ENCODE measurements at places on chromosomes 3 and 15.
A peak's percentile ranks its signal among the peaks of the same experiment; 100 is the strongest.

DNA sequence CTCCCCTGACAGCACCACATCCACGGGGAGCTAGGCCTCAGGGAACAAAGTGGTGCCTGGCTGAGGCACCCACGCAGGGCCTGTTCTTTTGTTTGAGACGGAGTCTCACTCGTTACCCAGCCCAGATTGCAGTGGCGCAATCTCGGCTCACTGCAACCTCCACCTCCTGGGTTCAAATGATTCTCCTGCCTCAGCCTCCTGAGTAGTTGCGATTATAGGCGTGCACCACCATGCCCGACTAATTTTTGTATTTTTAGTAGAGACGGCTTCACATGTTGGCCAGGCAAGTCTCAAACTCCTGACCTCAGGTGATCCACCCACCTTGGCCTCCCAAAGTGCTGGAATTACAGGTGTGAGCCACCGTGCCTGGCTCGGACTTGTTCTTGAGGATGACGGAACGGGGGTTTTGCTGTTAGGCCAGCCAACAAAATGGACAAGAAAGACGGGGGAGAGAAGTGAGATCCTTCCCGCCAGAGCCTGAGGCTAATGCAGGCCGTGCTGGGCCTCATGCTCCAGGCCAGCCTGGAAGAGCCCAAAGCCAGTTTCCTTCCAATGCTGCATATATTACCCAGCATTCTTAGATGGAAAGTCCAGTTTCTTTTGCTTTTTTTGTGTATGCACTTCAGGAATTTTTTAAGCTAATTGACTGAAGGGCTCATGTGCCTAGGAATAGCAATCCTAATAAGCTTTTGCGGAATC, 28.1 kb upstream of the FURIN start:
- no peak for DNase-seq

- DNase-seq: no peak
These were observed 14.7 kb upstream of the CPNE9 start for GRCh38 chr3:9688961-9689360.

GRCh38 chr3:150783920-150784746, 21.2 kb upstream of the SIAH2 start:
- no peak for DNase-seq

DNA sequence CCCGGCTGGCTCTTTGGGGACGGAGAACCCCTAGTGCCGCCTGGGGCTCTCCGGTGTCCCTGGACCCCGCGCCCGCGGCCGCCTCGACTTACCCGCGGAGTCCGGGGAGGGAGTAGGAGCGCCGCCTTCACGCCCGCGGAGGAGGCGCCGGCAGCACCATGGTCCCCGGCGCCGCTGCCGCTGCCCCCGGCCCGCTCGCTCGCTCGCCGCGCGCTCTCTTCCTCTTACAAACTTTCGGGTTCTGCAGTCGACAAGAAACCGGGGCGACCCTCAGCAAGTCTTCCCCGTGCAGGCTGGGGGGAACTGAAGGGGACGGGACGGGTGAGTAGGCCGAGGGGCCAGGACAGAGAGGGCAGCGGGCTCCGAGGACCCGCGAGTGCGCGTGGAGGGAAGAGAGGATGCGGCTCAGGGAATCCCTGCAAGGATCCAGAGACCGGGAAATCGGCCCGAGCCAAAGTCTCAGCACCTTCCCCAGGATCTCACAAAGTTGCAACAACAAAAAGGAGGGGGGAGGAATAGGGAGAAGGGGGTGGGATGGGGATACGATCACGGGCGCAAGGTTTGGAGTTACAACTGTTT, 2.0 kb downstream of the FOXP1 start:
- no peak for DNase-seq

DNA sequence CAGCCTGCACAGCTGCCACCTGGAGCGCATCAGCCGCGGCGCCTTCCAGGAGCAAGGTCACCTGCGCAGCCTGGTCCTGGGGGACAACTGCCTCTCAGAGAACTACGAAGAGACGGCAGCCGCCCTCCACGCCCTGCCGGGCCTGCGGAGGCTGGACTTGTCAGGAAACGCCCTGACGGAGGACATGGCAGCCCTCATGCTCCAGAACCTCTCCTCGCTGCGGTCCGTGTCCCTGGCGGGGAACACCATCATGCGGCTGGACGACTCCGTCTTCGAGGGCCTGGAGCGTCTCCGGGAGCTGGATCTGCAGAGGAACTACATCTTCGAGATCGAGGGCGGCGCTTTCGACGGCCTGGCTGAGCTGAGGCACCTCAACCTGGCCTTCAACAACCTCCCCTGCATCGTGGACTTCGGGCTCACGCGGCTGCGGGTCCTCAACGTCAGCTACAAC, 20.4 kb downstream of the NRROS start:
- no peak for DNase-seq

DNA sequence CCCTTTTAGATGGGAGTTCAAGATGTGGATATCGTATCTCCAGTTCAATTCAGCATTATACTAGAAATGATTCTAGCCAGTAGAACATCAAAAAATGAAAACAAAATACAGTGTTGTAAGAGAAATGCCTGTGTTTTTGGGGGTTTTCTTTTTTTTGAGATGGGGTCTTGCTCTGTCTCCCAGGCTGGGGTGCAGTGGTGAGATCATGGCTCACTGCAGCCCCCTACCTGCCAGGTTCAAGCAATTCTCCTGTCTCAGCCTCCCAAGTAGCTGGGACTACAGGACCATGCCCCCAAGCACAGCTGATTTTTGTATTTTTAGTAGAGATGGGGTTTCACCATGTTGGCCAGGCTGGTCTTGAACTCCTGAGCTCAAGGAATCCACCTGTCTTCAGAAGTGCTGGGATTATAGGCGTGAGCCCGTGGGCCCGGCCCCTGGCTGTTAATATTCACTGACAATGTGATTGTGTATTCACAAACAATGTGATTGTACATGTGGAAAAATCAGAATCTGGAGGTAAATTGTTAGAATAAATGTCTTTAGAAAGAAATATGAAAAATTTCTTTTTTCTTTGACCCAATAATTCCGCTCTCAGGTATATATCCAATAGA, 59.0 kb downstream of the ARIH1 start:
- no peak for DNase-seq

DNA sequence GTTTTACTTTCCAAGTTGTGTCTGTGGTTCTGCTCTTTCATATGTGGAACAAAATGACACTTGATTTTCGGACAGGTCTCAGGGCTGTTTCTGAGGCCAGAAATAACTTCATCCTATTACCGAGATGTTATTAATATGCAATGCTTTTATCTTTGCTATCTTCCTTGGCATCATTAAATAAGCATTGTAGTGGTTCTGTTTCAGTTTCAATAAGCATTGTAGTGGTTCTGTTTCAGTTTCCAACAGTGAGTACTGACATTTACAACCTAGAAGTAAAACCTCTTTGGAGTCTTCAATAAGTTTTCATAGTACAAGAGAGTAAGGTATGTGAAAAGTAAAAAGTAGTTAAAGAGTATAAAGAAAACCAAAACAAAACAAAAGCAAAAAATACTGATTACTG, 746.2 kb downstream of the GRM7 start:
- no peak for DNase-seq

DNA sequence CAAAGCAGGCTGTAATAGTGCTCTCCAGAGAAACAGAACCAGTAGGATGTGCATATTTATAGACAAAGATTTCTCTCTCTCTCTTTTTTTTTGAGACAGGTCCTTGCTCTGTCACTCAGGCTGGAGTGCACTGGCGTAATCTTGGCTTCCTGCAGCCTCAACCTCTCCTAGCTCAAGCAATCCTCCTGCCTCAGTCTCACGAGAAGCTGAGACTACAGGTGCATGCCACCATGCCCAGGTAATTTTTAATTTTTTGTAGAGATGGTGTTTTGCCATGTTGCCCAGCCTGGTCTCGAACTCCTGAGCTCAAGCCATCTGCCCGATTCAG, 67.1 kb upstream of the CHD2 start:
- no peak for DNase-seq

DNA sequence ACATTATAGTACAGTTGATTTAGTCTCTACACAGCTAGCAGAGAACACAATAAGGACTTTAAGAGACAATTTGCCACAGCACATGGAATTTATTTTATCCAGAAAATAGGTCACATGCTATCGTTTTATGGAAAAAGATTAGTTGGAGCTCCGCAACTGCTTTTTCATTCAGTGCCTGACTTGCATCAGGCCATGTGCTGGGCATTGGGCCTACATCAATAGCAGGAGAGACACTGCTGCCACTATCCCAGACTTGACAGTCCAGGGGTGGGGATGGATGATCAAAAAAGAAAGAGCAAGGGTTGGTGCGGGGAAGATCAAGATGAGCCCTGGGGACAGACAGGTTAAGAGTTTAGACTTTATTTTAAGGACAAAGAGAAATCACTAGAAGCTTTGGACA, 75.2 kb upstream of the C3orf80 start:
- DNase-seq: no peak

GRCh38 chr3:57112206-57112605, 51.7 kb downstream of the SPATA12 start:
- DNase-seq: no peak

GRCh38 chr3:39668420-39668819, 141.0 kb upstream of the MYRIP start:
- DNase-seq: peak; percentile 47

DNA sequence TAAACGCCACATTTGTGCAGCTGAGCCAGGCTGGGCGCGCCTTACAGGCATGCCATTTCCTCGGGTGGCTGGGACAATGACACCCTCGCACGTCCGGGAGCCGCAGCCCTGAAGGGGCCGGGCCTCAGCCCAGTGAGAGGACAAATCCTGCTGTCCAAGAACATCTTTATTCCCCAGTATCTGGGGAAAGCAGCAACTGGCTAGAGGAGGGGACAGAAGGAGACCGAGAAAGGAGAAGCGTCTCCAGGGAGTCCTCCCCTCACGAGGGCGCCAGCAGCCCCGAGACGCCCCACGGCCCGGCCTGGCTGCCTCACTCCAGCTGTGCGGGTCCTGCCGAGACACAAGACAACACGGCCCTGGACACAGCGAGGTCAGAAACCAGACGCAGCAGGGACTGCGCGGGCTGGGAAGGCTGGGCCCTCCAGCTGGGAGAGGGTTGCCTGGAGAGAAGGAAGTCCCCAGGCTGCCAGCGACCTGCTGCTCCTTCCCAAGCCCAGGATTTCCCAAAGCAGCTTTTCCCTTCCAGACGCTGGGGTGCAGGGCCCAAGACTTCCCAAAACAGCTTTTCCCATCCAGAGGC, 130.2 kb downstream of the CHSY1 start:
- peak; percentile 18 for DNase-seq

DNA sequence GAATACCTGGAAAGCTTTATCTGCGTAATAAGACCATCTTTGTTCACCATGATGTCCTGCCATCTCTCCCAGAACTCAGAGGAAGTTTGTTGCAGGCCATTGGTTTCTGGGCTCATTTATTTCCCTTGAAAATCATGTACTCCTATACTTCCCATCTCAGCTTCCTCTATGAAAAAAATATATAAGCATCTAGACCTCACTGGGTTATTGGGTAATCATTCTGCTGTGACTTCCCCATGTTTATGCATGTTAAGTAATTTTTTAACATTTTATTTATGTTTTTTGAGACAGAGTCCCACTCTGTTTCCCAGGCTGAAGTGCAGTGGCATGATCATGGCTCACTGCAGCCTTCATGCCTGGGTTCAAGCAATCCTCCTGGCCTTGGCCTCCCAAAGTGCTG, 184.5 kb downstream of the ZPLD1 start:
- no peak for DNase-seq

GRCh38 chr15:26096581-26096980, 233.5 kb upstream of the ATP10A start:
- no peak for DNase-seq

GRCh38 chr3:113898892-113899291, 48.9 kb upstream of the ZDHHC23 start:
- DNase-seq: no peak

GRCh38 chr3:82093641-82094040, 332.2 kb upstream of the GBE1 start:
- no peak for DNase-seq

- DNase-seq: no peak
These were observed 187.6 kb downstream of the EBLN2 start for GRCh38 chr3:73249047-73249446.

- peak; percentile 60 for DNase-seq
These were observed 1.6 kb downstream of the SPRED1 start for GRCh38 chr15:38254051-38254883.

DNA sequence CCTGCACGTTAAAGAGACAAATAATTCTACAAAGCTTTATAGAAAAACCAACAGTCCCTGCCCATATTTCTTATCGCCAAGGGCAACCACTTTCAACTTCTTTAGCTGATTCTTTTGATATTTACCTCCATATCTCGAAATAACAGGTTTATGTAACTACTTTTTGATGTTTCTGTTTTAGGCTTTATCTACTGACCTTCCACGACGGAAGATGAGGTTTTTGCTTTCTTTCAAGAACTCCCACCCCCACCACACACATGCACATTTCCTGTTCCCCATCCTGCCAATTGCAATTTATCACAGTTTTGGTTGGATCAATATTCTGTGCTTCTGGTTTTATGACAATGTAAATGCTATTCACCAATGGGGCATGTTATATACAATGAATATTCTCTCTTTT, 330.4 kb upstream of the ICE2 start:
- no peak for DNase-seq

GRCh38 chr15:68578980-68579935, at the start of gene CORO2B:
Gene CORO2B (plus strand): TSS chr15:68578993. CDS start chr15:68579263, 270 bp downstream.
- DNase-seq: peak; percentile 31

DNA sequence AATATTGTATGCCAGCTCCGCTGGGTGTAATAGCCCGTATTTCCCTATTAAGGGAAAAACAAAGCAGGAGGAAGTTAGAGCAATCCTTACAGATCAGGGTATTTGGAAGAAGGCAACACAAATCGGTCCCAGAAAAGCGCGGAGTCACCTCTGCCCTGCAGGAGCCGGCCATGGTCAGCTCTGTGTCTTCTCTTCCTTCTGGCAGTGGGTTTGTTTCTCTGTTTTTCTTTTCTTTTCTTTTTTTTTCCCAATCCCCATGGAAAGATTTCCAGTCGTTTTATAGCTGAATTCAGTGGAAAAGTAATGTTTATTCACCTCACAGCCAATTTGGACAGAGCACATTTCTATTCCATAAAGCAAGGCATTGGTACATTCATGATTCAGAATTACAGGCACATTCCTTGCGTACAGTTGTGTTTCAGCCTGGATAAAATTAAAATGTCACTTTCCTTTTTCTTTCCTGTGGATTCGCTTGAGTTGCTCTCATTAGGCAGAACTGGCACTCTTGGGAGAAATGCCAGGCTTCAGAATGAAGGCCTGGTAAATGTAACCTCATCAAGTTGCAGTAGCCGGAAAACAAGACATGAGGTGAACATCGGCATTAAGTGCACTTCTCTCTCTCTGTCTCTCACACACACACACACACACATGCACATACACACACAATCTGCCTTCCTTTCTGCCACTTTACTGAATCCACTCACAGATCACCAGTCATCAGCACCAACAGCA, 204.5 kb upstream of the UBE2E1 start:
- no peak for DNase-seq

DNA sequence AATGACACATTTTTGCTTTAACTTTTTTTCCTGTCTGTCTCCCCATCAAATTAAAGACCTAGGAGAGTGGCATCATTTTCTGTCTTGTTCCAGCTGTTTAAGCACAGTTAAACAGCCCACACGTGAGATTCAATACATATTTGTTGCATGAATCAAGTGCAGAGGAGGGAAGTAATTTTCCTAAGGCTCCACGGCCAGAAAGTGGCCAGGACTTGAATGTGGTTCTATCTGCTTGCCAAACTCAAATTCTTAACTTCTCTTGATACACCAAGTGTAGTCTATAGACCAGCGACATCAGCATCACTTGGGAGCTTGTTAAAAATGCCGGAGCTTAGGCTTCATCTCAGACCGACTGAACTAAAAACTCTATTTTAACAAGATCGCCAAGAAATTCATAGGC, 724.8 kb upstream of the CFAP20DC start:
- no peak for DNase-seq

Data from kidney capillary endothelial cell (primary cell).